ENCODE measurements at places on chromosomes 2 and 18.

GRCh38 chr2:107197594-107198294, 311.8 kb upstream of the ST6GAL2 start:
- peak; percentile 91 for DNase-seq

GRCh38 chr2:170024721-170025120, 153.2 kb upstream of the MYO3B start:
- no peak for DNase-seq

- no peak for DNase-seq
Observed at GRCh38 chr2:41940060-41940744, 107.6 kb upstream of the PKDCC start.

- DNase-seq = no peak
Observed at GRCh38 chr2:85188852-85189251, 55.7 kb downstream of the TCF7L1 start.

- no peak for DNase-seq
Observed at GRCh38 chr2:203728321-203728720, 21.9 kb downstream of the CD28 start.

DNA sequence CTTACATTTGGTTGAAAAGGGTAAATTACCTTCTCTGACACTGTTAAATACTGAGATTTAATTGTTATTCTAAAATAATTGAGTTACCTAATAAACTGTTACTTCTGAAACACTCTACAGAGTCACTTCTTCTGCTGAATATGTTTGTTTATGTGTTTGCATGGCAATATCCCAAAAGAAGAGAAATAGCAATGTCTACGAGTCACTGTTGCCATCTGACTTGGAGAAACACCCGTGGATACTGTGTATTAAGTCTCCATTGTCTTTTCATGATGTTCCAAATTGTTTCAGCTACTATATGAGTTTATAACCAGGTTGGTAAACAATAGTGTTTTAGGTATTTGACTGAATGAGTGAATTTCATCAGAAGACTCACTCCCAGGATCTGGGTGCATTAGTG, 754.2 kb upstream of the ID2 start:
- no peak for DNase-seq

DNA sequence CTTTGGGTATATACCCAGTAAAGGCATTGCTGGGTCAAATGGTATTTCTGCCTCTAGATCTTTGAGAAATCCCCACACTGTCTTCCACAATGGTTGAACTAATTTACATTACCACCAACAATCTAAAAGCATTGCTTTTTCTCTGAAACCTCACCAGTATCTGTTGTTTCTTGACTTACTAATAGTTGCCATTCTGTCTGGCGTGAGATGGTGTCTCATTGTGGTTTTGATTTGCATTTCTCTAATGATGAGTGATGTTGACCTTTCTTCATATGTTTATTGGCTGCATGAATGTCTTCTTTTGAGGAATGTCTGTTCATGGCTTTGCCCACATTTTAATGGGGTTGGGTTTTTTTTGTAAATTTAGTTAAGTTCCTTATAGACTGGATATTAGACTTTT, 382.6 kb upstream of the ZNF804A start:
- no peak for DNase-seq

GRCh38 chr2:239778042-239778851, 246.9 kb downstream of the NDUFA10 start:
- DNase-seq = no peak

- no peak for DNase-seq
Observed at GRCh38 chr2:71606244-71606643, 152.9 kb downstream of the DYSF start.

GRCh38 chr2:212683346-212684097, 144.9 kb upstream of the ERBB4 start:
- no peak for DNase-seq

- DNase-seq = no peak
Observed at GRCh38 chr18:76937597-76937996, 115.2 kb downstream of the ZNF236 start.

DNA sequence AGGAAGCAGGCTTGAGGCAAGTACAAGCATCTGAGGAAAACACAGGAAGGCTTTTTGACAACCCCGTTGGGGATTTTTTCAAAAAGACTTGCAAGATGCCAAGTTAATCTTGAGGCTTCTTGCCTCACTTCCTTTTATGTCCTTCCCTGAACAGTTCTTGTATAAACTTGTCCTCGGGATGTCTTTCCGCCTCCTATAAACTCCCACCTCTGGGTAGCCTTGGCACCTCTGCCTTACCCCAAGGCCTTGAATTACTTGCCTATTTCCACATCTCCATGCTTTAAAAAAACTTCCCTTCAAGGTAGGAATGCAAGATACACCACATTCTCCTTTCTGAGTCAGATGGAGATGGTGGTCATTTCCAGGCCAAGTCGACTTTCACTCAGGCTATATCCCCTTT, 106.4 kb upstream of the RBBP8 start:
- DNase-seq = no peak

- no peak for DNase-seq
Observed at GRCh38 chr2:25620077-25620476, 53.3 kb downstream of the DTNB start.

DNA sequence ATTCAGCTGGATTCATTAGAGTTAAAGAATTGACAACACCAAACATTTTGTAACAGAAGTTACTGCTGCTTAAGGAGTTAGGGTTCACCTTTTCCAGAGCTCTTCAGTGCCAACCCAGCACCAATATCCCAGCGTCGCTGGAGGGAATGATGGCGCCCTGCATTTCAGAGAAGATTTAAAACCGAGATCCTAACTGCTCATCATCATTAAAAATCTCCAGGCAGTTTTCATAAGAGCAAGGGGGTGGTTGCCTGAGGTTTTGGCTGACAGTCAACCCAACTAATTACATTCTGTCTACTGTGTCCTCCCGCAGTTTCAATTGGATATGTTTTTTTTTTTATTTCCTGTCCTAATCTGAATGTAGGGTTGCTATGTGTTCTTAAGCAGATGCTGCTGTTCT, 509.6 kb upstream of the TCF4 start:
- DNase-seq = no peak

DNA sequence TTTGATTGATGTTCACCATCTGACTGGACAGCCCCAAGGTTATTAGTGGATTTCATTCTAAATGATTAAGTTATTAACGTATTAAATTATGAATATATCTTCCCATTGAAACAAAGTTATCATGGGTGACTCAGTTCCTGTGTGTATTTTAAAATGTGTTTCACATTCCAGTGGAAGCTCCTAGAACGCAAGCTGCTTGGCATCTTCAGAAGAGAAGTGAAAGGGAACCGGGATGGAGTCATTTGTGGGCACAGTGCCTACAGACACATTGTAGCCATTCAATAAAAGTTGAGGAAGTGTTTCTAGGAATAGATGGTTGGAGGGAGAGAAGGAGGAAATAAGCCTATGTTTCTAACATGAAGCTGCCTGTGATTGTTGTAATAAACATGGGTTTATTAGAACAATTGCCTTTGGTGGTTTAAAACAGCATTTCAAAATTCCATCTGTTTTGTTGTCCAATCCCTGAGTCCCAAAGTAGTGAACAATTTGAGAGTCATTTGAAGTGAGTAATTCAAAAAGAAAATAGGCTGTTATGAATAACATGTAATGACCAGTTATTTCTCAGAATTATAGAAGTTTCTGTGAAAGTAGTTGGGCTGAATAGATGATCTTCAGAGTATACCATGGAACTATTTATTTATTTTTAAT, 143.5 kb downstream of the PKP4 start:
- DNase-seq = no peak

DNA sequence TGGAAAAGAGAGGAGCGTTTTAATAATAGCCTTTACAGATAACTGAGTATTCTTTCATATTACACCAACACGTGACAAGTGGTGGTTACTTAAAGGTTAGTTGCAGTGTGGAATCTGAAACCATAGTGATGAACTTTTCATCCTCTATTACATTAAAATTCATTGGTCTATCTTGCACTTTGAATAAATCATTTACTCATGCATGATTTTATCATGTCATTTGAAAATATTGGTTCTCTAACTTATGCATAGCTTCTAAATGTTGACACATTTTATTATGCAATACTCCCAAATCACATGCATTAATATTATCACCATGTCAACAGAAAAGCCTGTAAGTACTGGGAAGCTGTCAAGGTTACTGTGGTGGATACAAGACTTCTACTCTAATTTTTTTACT, 1432.2 kb downstream of the LRP1B start:
- DNase-seq = no peak

- DNase-seq = no peak
Observed at GRCh38 chr2:120631236-120631635, 104.4 kb upstream of the GLI2 start.

DNA sequence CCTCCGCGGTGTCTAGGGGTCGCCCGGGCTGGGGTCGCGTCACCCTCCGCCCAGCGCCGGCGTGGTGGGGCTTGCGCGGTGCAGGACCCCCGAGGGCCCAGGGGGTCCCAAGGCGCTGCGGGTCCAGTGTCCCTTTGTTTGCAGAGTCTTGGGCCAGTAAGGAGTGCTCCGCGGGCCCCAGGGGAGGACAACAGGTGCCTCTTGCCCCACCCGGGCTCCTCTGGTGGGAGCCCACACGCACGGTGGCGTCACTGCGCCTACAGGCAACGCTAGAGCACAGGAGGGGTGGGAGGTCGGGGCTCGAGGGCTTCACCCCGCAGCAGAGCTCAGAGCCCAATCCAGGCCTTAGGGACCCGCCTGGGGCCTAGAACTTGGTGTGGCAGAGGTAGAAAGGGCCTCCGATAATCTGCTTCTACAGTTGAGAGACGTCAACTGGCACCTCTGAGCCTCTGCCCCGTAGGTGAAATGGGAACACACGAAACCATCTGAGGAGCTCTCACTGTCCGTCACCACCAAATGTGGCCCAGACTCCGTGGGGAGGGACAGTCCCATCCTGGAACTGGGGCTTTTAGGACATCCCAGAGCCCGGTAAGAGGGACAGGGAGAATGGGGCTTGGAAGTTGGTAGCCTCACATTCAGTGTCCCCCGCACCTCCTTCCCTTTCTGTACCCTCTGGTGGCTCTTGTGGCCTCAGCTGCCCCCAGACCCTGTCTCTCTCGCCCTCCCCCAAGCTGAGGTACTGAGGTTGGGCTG, 1.4 kb downstream of the ARID5A start:
- no peak for DNase-seq

DNA sequence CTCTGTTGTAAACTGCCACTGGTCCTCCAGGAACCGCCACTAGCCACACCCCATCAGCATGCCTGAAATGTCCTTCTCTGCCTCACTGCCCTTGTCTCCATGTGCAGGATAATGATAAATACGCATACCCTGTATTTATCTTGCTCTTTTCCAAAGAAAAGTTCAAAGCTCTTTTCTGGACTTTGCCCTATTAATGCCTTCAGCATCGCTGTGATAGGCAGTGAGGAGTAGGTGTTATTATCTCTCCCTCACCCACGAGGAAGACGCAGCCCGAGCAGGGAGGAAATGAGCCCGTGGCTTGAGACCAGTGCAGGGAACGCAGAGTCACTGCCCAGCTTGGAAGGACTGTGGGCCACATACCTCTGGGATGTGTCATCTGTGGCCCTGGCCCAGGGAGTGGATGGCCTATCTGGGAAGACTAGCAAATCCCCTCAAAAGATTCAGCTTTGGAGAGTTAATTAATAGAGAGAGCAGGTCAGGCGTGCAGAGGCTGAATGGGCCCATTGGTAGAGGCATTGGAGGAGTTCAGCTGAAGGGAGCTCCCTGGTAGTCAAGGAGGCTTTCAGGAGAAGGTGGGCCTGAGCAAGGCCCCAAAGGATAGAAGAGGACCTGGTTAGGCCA, 39.5 kb upstream of the MCFD2 start:
- DNase-seq = no peak

DNA sequence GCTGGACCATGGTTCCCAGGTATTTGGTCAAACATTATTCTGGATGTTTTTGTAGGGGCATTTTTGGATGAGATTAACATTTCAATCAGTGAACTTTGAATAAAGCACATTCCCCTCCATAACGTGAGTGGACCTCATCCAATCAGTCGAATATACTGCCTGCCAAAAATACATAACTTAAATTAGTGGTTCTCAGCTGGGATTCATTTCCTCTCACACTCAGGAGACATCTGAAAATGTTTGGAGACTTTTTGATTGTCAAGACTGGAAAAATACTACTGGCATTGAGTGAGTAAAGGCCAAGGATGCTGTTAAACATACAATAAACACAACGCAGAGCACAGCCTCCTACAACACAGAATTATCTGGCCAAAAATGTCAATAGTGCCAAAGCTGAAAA, 198.2 kb downstream of the MYO1B start:
- no peak for DNase-seq

- DNase-seq = no peak
Observed at GRCh38 chr18:3691705-3692104, 241.7 kb downstream of the TGIF1 start.

GRCh38 chr18:44323125-44323524, 357.6 kb upstream of the SETBP1 start:
- DNase-seq = no peak

DNA sequence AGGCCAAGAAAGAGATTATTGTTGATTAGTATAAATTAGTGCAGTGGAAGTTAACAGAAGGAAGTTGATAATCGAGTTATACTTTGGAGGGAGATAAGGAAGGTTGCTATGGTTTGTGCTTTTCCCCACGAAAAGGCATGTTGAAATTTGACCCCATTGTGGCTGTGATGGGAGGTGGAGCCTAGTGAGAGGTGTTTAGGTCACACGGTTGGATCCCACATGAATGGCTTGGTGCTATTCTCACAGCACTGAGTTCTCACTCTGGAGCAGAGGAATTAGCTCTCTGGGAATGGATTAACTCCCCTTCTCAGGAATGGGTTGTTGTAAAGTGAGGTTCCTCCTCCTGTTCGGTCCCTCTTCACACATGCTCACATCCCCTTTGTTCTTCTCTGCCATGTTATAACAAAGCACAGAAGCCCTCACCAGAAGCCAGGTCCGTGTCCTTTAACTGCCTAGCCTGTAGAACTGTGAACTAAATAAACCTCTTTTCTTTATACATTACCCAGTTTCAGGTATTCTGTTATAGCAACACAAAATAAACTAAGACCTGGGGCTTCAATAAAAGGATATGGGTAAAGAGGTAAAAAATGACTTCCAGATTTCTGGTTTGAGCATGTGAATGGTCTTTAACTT, 21.9 kb downstream of the PIGN start:
- no peak for DNase-seq

- DNase-seq = no peak
Observed at GRCh38 chr2:145323512-145323911, 803.6 kb upstream of the ZEB2 start.

DNA sequence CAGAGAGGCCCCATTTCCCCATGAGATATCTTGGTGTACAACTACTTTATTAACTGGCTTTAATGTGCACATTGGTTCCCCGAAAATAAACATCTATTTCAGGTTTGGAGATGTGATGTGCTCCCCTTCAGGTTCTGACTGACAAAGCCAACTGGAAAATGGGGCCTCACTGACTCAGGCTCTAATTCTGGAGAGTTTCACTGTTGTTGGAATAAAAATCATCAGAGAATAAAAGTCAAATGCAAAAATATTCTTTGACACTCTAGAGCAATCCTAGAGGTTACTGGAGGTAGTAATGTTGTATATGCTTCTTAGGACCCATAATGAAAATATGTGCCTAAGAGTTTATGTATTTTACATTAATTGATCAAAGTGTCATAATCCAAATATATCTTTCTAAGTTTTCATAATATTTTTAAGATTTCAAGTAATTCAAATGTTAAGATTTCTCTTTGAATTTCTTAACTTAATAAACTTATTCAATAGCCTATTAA, 189.9 kb upstream of the COL3A1 start:
- no peak for DNase-seq

Measured in NCI-H524 treated with DMSO at 0.1 percent for 48 hours (cell line).